ENCODE measurements at places on chromosomes 11 and 22.

- no peak for DNase-seq
These were observed 44.7 kb upstream of the CD5 start for GRCh38 chr11:61057615-61058014.

- no peak for DNase-seq
These were observed 228.5 kb upstream of the B3GAT1 start for GRCh38 chr11:134640536-134640935.

DNA sequence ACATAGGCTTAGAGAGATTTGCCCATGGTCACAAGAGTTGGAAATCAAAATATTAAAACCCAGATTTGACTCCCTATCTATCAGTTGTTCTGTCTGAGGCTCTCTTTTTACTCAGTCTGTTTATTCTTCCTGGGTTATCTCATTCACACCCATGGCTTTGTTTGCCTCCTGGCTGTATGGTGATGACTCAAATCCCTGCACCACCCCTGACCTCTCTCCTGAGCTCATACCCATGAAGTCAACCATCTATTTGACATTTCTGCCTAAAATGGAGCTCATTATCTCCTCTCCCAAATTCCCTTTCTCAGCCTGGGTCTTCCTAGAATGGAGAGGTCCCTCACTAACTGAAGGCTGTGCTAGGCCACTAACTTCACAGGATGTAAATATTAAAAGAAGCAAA is 27.8 kb upstream of the CCDC134 start:
- no peak for DNase-seq

DNA sequence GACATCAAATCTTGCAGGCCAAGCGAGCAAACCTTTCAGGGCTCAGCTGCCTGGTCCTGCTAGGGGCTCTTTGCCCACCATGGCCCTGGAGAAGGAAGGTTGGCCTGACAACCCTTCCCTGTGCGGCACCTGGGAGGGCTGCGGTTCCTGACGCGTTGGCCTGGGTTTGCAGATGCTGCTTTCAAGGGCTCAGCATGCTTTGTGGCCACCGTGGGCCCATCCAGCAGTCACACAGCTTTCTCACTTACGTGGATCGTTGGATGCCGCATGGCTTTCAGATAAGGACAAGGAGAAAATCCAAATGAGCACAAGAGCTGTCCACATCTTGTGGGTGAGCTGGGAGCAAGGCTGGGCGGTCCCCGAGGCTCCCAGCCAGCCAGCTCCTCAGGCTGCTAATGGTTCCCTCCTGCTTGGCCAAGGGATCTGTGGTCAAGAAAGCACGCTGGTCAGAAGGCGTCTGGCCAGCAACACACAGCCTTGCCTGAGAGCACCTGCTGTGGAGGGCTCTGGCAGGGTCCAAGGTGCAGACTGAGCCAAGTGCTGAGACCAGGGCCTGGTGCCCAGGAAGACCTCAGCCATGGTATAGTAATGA is 8.2 kb downstream of the C11orf24 start:
- no peak for DNase-seq

DNA sequence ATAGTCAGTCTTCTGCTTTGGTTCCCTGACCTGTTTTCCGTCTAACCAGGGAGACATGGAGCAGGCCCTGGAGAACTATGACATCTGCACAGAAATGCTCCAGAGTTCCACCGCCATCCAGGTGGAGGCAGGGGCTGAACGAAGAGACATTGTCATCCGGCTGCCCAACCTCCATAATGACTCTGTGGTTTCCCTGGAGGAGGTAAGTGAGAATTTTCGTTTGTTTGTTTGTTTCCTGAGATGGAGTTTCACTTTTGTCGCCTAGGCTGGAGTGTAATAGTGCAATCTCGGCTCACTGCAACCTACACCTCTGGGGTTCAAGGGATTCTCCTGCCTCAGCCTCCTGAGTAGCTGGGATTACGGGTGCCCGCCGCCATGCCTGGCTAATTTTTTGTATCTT is 52.9 kb downstream of the CABIN1 start:
- no peak for DNase-seq

- DNase-seq: peak; percentile 19
These were observed 24.0 kb upstream of the MYH9 start for GRCh38 chr22:36411589-36412258.

GRCh38 chr22:36125994-36126531 is 34.5 kb downstream of the APOL3 start:
- DNase-seq: no peak

- DNase-seq: no peak
These were observed 13.0 kb upstream of the OPCML start for GRCh38 chr11:133545199-133545803.

GRCh38 chr22:38864361-38865191 is 7.4 kb downstream of the CBX6 start:
- DNase-seq: no peak

DNA sequence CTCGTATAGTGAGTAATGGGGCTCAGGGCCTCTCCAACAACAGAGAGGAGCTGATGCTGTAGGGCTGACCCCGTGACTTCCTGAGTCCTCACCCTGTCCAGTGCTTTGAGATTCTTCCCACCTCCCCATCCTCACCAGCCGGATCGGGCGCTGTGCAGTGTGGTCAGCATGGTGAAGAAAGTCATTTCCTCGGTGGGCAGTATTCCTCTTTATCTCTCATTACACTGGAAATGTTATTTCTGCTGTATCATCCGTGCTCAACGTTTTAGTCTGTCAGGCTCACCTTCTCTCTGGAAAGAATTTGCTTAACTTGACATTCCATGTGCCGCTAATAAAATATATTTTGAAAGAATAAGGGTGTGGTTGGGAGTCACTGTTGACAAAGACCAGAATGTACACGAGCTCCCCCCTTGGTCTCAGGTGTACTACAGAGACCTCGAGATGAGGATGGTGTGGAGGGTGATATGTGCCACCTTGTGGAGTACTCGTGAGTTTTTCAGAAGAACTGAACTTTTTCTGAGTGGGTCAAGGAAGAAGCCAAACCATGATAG is 25.7 kb upstream of the SCGB1A1 start:
- DNase-seq: no peak

DNA sequence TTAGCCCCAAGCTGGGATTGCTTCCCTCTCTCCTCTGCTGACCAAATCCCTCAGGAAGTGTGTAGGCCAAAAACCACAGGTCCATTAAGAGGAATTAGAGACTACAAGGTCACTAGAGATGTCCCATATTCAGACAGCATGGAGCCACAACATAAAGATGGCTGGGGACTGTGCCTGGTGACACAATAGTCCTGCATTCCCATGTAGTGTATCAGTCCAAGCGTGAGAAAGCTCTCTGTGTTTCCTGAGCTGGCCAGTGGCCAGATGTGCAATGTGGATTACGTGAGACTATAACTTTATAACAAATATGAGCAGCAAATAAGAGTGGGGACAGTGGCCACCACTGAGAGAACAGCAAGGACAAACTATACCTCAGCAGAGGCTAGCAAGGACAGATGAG is 7.6 kb upstream of the MS4A10 start:
- DNase-seq: no peak

GRCh38 chr22:49697047-49697446 is 130.6 kb downstream of the BRD1 start:
- DNase-seq: no peak

DNA sequence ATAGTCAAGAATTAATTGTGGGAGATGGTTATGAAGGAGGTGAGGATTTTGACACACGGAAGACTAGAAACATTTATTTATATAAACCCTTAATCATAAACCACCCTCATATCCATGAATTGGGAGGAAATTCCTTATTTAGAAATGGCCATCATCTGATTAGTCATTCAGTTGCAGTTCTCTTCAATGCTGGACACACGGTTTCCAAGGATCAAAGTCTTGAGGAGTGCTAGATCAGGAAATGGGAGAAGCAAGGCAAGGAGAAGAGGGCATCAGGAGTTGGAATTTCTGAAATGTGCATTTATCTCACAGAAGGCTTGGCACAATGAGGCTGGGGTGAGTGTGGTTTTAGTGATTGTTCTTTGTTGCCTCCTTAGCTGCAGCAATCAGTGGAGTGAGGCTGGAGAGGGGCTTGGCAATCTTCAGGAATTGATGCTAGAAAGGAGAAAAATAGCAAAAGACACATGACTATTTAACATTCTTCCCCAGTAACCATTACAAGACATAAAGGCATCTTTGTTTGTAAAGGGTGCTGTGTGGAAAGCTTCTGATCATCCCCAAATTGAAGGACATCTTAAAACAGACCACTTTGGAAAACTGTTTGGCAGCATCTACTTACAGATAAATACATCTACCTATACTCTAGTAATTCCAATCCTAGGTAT is 21.6 kb upstream of the GDPD4 start:
- DNase-seq: no peak

- peak; percentile 53 for DNase-seq
These were observed 23.4 kb downstream of the KRTAP5-5 start for GRCh38 chr11:1652771-1653540.

DNA sequence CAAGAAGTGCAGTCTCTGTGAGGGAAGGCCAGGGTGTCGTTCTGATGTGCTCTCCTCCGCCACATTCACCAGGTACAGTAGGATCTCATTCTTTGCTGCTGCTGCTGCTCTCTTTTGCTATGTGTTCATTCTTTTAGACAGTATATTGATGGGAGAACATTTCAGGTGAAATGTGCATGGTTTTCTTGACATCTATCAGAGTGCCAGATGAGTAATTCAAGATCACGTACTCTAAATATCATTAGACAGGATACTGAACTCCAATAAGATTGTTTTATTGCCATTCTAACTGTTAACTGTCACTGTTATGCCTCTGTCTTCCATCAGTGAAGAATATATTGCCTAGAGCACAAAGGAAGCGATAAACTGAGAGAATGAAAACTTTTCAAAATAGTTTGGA is 771.0 kb upstream of the ARHGAP42 start:
- no peak for DNase-seq

- DNase-seq: no peak
These were observed 250.3 kb downstream of the BRD1 start for GRCh38 chr22:49577168-49578060.

GRCh38 chr11:57161351-57161750 is 20.4 kb upstream of the LRRC55 start:
- DNase-seq: no peak

DNA sequence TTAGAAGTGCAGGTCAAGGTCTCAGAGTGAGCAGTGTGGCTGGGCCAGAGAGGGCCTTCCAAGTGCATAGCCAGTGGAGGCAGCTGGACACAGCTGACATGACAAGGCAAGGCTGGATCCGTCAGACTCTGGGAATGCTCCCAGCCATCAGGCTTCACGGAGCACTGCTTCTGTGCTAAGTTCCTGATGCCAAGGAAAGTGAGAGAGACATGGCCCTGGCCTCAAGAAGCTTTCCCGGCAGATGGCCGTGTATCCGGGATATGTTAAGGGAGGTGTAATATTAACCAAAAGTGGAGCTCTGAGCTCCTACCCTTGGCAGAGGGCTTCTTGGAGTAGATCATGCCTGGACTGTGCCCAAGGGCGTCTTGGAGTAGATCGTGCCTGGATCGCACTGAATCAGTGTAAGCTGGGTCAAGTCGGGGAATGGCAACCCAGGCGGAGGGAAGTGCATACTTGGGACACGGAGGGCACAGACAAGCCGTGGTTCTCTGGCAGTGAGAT is 7.4 kb upstream of the EFCAB6 start:
- no peak for DNase-seq

- DNase-seq: no peak
These were observed 19.4 kb downstream of the EHF start for GRCh38 chr11:34640050-34640923.

GRCh38 chr11:13062115-13062514 is 53.0 kb downstream of the RASSF10 start:
- no peak for DNase-seq

DNA sequence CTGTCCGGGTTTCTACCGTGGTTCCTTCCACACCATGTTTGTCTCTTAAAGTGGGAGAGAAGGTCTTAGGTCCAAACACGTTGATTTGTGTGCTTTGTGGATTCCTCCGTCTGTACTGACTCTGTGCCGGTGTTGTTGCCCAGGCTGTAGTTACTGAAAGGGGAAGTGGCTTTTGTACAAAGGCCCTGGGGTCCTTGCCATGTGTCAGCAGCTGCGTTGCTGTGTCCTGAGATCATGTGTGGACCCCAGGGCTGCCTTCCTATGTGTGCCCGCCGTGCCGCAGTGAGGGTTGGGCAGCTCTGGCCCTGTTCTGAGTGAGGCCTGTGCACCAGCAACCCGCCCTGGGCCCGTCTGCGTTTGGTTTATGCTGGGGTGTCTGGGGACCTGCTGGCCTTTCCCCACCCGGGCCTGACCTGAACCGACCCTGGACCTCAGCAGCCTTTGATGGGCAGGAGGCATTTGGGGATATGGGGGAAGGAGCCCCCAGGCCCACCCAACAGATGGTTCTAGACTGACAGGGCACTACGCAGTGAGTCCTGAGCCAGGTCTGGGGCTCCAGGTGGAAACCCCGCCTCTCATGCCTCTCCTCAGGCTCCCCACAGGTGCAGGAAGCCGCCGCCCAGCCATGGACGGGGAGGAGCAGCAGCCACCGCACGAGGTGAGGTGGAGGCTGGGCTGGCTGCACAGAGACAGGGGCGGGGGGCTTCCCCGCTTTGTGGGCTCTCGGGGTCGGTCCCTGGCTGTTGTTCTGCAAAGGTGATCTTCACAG is 6.9 kb downstream of the TRABD start:
- DNase-seq: no peak

GRCh38 chr22:17957693-17958092 is 66.7 kb downstream of the MICAL3 start:
- DNase-seq: no peak

DNA sequence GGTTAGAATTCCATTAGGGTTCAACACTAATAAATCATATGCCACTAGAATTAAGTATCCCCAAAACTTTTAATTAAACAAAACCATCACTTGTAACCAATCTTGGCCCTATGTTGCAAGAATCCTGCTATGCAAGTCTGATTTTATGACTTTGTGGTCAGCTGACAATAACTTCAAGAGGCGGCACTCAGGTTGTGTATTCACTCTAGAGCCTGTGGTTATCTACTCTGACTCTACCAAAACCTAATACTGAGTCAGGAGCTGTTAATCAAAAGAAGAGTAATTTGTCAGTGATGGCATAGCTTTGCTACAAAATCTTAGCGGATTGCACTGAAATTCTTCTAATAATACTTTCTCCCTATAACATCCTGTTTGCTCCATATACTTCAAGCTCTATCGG is 253.7 kb downstream of the AASDHPPT start:
- DNase-seq: no peak

DNA sequence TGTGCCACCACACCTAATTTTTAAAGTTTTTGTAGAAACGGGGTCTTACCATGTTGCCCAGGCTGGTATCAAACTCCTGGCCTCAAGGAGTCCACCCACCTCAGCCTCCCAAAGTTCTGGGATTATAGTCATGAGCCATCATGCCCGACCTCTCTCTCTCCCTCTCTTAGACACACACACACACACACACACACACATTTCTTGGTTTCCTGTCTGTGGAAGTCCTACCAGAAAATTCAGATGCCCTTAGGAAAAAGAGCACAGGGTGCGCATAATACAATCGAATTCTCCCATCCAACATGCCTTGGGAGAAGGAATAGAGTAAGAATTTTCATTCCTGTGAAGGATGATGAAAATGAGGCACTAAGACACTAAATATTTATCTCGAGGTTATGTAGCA is 10.4 kb downstream of the MICAL3 start:
- no peak for DNase-seq

DNA sequence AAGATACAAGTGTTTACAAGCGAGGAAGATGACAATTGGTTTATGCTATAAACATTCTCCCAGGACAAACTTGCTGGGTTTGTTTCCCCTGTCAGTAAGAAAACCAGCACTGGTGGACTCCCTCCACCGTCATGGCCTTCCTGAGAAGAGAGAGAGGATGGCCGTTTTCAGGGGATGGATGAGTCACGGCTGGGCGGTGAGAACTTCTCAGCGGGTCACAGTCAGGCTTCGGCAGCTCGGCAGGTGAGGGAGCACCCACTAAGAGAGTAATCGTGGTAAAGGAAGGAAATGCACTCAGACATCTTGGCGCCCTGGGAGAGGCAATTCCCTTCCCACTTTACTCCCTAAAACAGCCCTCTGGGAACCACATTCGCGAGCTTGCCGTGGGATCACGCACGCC is 83.9 kb downstream of the NCAM1 start:
- no peak for DNase-seq

All from stimulated activated CD4-positive, alpha-beta T cell treated with anti-CD3 and anti-CD28 coated beads, TNF-alpha, amount 100 ng/mL, for 48 hours (primary cell).